Stomach (tissue), 19 donors: ENCODE measurements at places on chromosomes 5 and 9. TPM values are rescaled to one million over a fixed set of nuclear protein-coding genes. Genes with fewer than 3 reads are reported as not detected.

The GZMA gene
- polyA plus RNA-seq: 5.5 TPM

The CLIC3 gene
- 15.2 TPM for polyA plus RNA-seq

The ARHGEF28 gene
- polyA plus RNA-seq: 13.9 TPM

DNA sequence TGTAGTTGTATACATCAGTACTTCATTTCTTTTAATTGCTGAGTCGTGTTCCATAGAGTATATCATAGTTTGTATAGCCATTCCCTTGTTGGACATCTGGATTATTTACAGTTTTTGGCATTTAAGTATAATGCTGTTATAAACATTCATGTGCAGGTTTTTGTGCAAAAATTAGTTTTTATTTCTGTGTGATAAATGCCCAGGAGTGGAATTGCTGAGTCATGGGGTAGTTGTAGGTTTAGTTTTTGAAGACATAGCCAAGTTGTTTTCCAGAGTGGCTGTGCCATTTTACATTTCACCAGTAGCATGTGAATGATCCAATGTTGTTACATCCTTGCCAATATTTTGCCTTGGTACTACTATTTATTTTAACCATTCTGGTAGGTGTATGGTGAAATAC, 12.5 kb downstream of the ZNF354B start:
- no peak for DNase-seq

DNA sequence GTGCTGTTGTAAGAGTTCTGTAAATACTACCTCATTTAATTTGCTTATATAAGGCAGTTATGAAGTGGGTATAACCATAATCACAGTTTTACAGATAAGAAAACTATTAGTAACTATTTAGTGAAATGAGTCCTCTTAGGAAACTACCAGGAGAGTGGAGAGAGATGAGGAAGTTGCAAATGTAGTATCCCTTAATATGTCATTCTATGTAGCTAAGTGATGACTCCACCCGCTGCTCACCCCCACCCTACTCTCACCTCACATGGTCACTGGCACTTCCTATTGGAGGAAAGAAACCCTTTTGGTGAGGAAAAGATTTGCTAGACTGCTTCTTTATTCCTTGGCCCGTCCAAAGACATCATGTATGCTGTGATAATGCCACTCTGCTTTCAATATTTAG, 241.8 kb upstream of the SLC24A2 start:
- no peak for DNase-seq
